ENCODE measurements at places on chromosomes 2 and 18. TPM values are rescaled to one million over a fixed set of nuclear protein-coding genes. Genes with fewer than 3 reads are reported as not detected.
A peak's percentile ranks its signal among the peaks of the same experiment; 100 is the strongest.

SP5 gene
- total RNA-seq, result 3.5 TPM

ARHGAP25 gene
- 3.0 TPM for total RNA-seq

KCNF1 gene
- total RNA-seq, result 1.1 TPM

ZRANB3 gene
- 14.6 TPM for total RNA-seq

DSG2 gene
- 18.4 TPM for total RNA-seq

KLHL29 gene
- 7.3 TPM for total RNA-seq

DNA sequence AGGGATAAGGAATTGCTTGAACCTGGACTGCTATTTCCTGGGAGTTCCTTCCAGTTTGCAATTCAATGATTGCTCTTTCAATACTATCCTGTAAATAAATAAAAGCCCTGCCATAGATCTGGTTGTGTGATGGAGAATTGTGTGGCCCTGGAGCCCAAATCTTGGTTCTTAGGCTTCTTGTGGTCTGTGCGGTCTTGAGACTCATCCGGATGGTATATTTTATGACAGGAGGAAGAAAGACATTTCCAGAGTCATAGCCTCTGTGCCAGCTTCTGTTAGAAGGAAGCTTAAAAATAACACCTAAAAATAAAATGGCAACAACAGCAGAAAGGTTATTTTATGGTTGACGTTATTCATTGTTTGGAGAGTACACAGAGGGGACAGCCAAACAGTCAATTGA is 137.7 kb downstream of the ABCA12 start:
- no peaks in the 10 kb centered on the region for H3K36me3 ChIP-seq
- no peaks in the 10 kb centered on the region for H3K27me3 ChIP-seq
- H3K4me3 ChIP-seq, result no peak overlapping the region
- H3K4me1 ChIP-seq, result peaks cover 12% of the 10 kb centered on the region
- DNase-seq, result no peak

DNA sequence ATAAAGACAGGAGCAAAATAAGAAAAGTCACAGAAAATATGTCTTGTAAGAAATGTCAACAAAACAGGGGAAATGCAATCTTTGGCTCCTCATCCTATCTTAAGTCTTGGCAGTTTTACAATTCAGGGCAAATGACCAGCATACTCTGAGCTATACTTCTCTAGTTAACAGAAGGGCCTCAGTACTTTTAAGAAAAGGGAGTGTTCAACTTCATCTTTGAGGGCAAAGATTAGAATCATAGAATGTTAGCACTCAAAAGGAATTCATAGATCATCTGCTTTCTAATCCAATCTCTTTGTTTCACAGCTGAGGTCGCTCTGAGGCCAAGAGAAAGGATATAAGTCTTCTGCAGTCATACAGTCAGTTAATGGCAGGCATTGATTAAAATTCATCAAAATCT is 174.0 kb upstream of the NT5C1B start:
- peaks cover 4% of the 10 kb centered on the region for H3K4me1 ChIP-seq
- H3K36me3 ChIP-seq, result no peaks in the 10 kb centered on the region
- no peak overlapping the region for H3K4me3 ChIP-seq
- DNase-seq, result no peak
- peaks cover 6% of the 10 kb centered on the region for H3K27me3 ChIP-seq
- no peak overlapping the region for H3K27ac ChIP-seq

- H3K27ac ChIP-seq, result no peak overlapping the region
- no peak for DNase-seq
- H3K4me1 ChIP-seq, result peaks cover 26% of the 10 kb centered on the region
- H3K36me3 ChIP-seq, result no peaks in the 10 kb centered on the region
- H3K27me3 ChIP-seq, result no peaks in the 10 kb centered on the region
- H3K4me3 ChIP-seq, result no peak overlapping the region
Observed at GRCh38 chr18:63158012-63158631, 161.4 kb downstream of the BCL2 start.

GRCh38 chr2:159119652-159120257 is 151.3 kb downstream of the TANC1 start:
- peak overlapping the region; percentile 63 for H3K27ac ChIP-seq
- no peak overlapping the region for H3K4me3 ChIP-seq
- DNase-seq, result no peak
- no peaks in the 10 kb centered on the region for H3K27me3 ChIP-seq

DNA sequence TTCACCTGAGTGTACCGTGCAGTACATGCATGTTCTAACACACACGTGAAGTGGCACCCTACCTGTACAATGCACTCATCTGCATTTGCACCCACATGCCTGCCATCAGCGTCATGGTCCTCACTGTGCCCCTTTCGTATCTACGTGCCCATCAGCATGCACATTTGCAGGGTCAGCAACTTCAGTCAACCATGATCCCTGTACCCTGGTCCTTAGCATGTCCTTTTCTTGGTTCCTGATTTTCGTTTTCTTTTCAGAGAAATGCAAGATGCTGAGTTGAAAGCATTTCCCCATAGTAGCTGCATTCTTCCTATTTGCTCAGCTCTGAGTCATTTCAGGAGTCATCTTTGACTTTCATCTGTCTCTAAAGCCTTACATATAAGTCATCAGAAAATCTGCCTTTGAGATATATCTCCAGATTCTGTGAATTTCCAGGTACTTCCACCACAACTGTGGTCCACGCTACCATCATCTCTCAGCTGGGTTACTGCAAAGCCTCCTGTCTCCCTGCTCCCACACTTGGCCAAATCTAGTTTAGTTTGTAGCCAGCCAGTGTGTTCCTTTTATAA is 14.7 kb upstream of the PUM2 start:
- H3K27me3 ChIP-seq, result no peaks in the 10 kb centered on the region
- H3K4me1 ChIP-seq, result no peaks in the 10 kb centered on the region
- DNase-seq, result no peak
- peaks cover 3% of the 10 kb centered on the region for H3K36me3 ChIP-seq
- H3K27ac ChIP-seq, result no peak overlapping the region

GRCh38 chr2:140734992-140735391 is 1395.8 kb downstream of the LRP1B start:
- H3K27me3 ChIP-seq, result no peaks in the 10 kb centered on the region
- H3K4me1 ChIP-seq, result no peaks in the 10 kb centered on the region
- no peak overlapping the region for H3K27ac ChIP-seq
- DNase-seq, result no peak
- no peak overlapping the region for H3K4me3 ChIP-seq

DNA sequence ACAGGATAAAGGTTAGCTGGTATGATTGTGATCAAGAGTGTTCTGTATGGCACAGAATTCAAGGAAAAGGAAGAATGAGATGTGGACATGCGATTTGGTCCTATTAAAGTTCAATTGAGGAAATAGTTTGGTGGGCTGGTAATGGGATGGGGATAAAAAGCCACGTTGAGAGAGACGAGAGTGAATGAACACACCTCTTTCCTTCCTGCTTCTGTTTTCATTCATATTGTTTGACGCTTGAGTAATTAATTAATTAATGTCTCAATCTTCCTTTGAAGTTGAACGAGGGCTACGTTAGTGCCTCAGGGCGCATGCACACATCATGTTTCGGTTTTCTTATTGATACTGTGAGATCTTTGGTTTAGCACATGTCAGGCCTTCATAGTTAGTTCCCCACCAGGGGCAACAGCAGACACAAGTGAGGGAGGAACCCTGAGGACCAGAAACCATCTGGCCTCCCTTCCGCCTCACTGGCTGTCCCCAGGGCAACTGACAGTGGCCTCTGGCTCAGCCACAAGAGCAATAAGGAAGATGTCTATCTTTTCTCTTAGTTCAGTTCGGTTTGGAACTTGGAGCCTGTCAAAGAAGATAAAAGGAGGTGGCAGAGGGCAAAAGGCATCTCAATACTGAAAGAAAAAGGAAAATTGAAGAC is 116.0 kb downstream of the LIPG start:
- no peaks in the 10 kb centered on the region for H3K36me3 ChIP-seq
- H3K4me3 ChIP-seq, result peak overlapping the region; percentile 32
- DNase-seq, result peak; percentile 36
- H3K27ac ChIP-seq, result no peak overlapping the region

GRCh38 chr2:222448748-222449181 is 24.4 kb downstream of the SGPP2 start:
- no peak overlapping the region for H3K27ac ChIP-seq
- no peaks in the 10 kb centered on the region for H3K27me3 ChIP-seq
- H3K36me3 ChIP-seq, result no peaks in the 10 kb centered on the region
- no peaks in the 10 kb centered on the region for H3K4me1 ChIP-seq
- no peak for DNase-seq

DNA sequence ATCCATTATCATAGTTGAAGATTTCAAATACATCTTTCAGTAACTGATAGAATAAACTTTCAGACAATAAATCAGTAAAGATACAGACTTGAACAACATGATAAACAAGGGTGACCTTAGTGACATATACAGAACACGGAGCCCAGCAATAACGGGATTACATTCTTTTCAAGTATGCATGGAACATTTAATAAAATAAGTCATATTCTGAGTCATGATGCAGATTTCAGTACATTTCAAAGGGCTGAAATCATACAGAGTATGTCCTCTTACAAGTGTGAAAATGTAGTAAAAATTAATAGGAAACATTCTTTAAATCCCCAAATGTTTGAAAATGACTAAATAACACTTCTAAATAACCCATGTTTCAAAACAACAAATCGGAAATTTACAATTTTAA is 17.2 kb upstream of the KLHL29 start:
- H3K4me3 ChIP-seq, result no peak overlapping the region
- no peaks in the 10 kb centered on the region for H3K27me3 ChIP-seq
- no peak for DNase-seq
- peaks cover 20% of the 10 kb centered on the region for H3K4me1 ChIP-seq

GRCh38 chr2:34159901-34160300 is 560.8 kb upstream of the FAM98A start:
- no peak for DNase-seq
- H3K4me1 ChIP-seq, result no peaks in the 10 kb centered on the region
- no peaks in the 10 kb centered on the region for H3K36me3 ChIP-seq
- H3K4me3 ChIP-seq, result no peak overlapping the region

- peaks cover 15% of the 10 kb centered on the region for H3K36me3 ChIP-seq
- H3K4me1 ChIP-seq, result peaks cover 34% of the 10 kb centered on the region
- H3K4me3 ChIP-seq, result no peak overlapping the region
- no peak overlapping the region for H3K27ac ChIP-seq
- H3K27me3 ChIP-seq, result no peaks in the 10 kb centered on the region
Observed at GRCh38 chr2:37637985-37638384, 33.5 kb downstream of the CDC42EP3 start.

DNA sequence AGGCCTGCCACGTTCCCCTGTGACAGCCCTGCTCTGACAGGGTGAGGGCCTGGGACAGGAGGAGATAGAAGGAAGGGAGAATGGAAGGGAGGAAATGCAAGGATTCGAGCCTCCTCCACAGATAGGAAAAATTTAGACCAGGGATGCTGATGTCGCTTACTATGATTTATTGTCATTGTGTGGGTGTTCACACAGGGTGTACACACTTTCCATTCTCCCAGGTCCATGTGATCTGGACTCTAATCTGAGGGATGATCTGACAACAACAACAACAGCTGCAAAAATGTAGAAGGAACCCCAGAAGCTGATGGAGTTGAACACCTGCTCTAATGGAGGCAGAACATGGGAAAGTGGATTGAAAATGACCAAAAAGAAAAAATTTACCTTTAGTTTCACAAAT is 231.7 kb upstream of the TNP1 start:
- no peaks in the 10 kb centered on the region for H3K27me3 ChIP-seq
- H3K4me3 ChIP-seq, result no peak overlapping the region
- no peak overlapping the region for H3K27ac ChIP-seq
- no peaks in the 10 kb centered on the region for H3K36me3 ChIP-seq

- DNase-seq, result no peak
- H3K27ac ChIP-seq, result no peak overlapping the region
- peaks cover 5% of the 10 kb centered on the region for H3K27me3 ChIP-seq
- no peaks in the 10 kb centered on the region for H3K36me3 ChIP-seq
- H3K4me1 ChIP-seq, result no peaks in the 10 kb centered on the region
Observed at GRCh38 chr2:14387332-14387731, 245.2 kb upstream of the LRATD1 start.

DNA sequence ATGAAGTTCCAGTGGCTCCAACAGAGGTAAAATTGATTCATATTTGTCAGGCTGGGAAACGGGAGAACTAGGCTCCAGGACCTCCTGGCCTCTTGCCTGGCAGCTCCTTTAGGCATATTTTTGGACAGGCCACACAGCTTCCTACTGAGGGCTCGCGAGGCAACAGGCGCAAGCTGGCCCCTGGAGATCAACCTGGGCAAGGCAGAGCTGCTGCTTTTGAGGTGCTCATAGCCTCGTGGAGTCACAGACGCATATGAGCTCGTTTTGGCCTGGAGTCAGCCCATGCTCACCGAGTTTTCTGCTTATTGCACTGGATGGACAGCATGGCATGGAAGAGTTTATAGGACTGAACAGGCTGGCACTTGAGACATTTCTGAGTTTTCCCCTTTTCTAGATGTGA is 97.7 kb downstream of the CAPN13 start:
- H3K27ac ChIP-seq, result no peak overlapping the region
- no peaks in the 10 kb centered on the region for H3K4me1 ChIP-seq
- H3K27me3 ChIP-seq, result no peaks in the 10 kb centered on the region
- DNase-seq, result no peak
- H3K36me3 ChIP-seq, result no peaks in the 10 kb centered on the region

DNA sequence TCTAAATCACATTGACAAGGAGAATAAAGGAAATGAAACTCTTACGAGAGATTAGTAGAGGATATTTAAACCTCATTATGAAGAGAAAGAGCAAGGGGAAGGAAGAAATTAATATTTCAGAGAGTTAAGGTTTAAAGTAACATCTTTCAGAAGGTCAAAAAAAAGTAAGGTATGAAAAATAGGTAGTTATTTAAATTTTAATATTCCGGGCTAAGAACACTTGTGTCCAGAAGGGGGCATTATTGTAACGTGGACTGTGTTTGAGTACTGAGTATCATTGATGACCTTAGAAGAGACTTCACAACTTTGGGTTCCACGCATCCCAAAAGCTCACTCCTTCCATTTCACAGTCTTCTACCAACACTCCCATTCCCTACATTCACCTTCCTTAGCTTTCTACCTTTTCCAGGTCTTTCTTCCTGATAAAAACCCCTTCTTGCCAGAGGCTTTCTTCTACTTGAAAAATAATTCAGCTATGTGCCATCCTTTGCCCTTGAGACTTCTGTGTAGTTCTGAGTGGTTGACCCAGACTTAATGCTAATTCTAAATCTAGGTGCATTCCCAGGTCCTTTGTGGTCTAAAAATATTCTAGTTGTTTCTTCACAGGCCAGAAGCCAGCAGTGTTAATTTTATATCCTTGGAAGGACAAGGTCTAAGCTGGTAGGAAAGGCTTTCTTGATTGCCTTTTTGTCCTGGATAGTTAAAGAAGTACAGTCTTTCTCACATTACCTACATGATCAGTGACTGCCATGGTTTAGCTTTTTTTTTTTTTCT is 16.5 kb downstream of the DYNC1I2 start:
- H3K36me3 ChIP-seq, result peaks cover 3% of the 10 kb centered on the region
- peaks cover 11% of the 10 kb centered on the region for H3K4me1 ChIP-seq
- no peaks in the 10 kb centered on the region for H3K27me3 ChIP-seq
- H3K4me3 ChIP-seq, result no peak overlapping the region

- peaks cover 51% of the 10 kb centered on the region for H3K4me1 ChIP-seq
- no peaks in the 10 kb centered on the region for H3K27me3 ChIP-seq
- DNase-seq, result no peak
- H3K4me3 ChIP-seq, result no peak overlapping the region
Observed at GRCh38 chr2:65382776-65383357, 49.5 kb downstream of the SPRED2 start.

- H3K27ac ChIP-seq, result peak overlapping the region; percentile 27
- H3K4me3 ChIP-seq, result no peak overlapping the region
- peaks cover 5% of the 10 kb centered on the region for H3K4me1 ChIP-seq
- H3K27me3 ChIP-seq, result peaks cover 18% of the 10 kb centered on the region
Observed at GRCh38 chr2:112834396-112835037, 2.1 kb downstream of the IL1B start.

Measured in neural crest cell (in vitro differentiated cells).